ENCODE measurements at places on chromosomes 1 and 21.

DNA sequence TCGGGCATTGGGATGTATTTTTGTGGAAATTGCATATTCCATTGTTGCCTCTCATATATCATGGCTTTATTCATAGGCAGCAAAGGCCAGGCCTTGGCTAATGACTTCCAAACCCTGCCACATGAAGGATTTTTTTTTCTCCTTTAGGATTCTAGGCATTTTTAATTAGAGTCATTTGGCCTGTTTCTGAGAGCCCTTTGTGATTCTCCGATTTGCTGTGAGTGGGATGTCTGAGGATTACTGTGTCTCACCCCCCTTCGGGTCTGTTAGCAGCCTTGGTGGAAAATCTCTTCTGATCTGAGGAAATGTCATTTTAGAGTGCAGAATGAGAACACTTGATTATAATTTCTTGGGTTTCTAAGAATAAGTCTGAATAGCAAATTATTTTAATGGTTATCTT is 253.5 kb downstream of the NTNG1 start:
- no peak for DNase-seq

GRCh38 chr1:100969327-100969726 is 56.3 kb downstream of the DPH5 start:
- no peak for DNase-seq

GRCh38 chr21:41342035-41342434 is 19.8 kb upstream of the MX2 start:
- DNase-seq: no peak

DNA sequence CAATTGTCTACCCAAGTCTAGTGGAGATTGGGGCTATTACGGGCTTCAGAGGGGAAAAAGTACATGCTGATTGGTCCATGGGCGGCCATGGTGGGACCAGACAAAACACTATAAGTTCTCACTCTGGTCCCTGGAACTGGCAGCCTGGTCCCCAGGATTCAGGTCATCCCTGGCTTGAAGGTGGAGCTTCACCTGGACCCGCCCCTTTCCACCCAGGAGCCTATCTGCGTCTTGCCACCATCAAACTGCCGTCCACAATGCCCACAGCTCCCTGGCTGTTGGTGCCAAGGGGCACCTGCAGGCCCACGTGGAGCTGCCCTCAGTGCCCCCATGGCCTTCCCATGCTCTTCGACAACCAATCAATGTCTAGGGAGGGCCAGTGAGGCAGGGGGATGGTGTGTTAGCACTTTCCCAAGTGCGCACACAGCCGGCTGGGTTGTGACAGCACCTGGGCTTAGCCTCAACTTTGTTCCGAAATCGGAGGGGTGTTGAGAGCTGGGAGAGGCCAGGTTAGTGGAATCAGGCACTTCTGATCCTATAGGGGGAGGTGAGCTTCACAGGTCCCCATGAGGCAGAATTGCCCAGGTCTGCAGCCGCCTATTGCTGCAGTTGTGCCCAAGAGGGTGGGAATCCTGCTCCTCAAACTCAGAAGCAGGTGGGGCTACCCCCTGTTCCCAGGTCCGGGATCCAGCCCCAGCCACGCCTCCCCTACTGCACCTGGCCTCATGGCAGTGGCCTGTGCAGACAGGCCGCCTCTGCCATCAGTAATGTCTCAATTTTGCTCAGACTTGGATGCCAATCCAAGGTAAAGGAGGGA is 1369.4 kb upstream of the PRMT6 start:
- DNase-seq: no peak

GRCh38 chr21:46622226-46622625 is 13.2 kb upstream of the PRMT2 start:
- DNase-seq: no peak

GRCh38 chr1:232863544-232864275 is 58.5 kb downstream of the MAP10 start:
- no peak for DNase-seq

DNA sequence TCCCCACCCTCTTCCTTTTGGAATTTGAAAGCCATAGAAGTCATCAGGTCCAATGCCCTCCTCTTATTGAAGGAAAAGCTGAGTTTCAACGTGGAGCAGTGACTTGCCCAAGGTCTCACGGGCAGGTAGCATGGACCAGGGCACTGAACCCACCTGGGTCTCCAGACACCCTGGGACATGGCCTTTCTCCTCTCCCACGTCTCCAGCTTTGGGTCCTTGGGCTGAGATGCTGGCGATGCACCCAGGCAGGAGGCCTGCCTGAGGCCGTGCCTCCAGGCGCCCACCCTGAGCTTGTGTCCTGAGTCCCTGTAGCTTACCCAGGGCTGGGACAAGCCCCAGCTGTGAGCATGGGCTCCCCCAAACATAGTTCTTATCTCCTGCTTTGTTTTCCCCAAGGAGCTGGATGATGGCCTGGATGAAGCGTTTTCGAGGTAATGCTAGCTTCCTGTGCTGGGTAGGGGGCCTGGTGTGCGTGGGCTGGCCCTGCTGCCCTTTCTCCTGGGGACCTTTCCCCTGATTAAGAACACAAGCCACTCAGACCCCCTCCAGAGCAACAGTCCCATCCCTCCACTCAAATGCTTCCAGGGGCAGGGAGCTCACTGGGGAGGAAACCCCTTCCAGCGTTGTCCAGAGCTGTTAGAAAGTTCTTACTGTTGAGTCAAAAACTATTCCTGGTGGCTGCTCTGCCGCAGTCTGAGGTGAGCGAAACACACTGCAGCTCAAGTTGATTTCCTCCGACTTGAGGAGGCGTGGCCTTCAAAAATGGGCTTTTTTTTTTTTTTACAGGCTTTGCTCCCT is 21.6 kb downstream of the LDLRAP1 start:
- DNase-seq: no peak

GRCh38 chr1:157585984-157586383 is 11.9 kb downstream of the FCRL4 start:
- DNase-seq: no peak

- DNase-seq: no peak
Observed at GRCh38 chr21:32515874-32516273, 69.4 kb downstream of the TCP10L start.

DNA sequence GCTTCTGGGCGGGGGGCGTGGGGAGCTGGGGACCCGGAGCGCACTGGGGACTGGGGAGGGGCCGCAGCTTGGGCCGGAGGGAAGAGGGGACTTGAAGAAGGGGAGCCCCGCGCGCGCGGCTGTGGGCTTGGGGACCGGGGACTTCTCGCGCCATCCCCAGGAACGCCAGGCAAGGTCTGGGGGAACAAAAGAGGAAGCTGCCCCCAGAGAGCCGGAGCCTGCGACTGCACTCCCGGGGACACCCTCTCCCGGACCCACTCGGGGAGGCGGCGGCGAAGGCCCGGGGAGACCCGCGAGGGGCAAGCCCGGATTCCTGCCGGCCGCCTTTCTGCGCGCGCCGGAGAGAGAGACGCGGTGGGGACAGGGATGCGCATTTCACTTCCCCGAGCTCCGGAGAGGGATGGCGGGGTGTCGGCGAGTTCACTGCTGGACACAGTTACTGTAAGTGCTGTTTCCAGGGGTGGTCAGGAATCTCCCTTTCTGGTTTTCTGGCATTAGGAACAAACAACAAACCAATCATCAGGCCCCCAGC is 732 bp downstream of the ABCG1 start:
- DNase-seq: peak; percentile 48

DNA sequence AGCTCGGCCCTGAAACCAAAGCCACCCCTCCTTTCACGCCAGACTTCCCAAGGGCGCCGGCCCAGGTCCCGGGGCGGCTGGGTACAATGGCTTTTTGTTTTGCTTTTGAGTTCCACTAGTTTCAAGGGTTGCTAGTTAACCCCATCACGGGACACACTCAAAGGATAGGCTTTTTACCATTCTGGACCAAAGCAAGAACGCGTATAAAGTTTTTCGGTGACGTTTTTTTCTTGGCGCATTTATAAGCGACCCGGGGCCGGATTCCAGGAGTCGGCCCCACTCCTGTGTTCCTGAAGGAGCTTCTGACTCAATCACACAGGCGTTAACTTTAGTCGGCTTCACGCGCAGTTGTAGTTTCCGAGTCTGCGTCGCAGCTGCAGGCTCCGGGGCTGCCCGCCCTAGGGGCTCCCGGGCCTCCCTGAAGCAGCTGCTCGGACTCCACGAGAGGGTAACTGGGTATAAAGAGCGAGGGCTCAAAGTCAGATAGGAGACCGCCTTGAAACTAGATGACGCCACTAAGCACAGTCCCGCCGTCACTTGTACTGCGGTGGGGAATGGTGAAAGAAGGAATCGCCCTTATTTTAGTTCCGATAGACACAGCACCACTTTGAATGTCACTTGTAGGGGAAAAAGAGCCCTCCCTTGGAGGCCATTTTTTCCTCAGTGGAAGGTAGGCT is 707 bp upstream of the KLHL21 start:
- no peak for DNase-seq

GRCh38 chr1:42913426-42914091 is 45.1 kb downstream of the SLC2A1 start:
- peak; percentile 54 for DNase-seq

DNA sequence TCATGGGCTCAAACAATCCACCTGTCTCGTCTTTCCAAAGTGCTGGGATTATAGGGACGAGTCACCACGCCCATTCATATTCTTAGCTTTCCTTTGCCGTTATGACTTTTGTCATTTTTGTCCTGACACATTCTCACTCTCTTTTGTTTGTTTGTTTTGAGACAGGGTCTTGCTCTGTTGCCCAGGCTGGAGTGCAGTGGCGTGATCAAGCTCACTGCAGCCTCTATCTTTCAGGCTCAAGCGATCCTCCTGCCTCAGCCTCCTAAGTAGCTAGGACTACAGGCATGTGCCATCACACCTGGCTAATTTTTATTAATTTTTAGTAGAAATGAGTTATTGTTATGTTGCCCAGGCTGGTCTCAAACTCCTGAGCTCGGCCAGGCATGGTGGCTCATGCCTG is 11.8 kb upstream of the MED18 start:
- DNase-seq: no peak

GRCh38 chr1:38831731-38832369 is 27.7 kb downstream of the RRAGC start:
- DNase-seq: no peak

DNA sequence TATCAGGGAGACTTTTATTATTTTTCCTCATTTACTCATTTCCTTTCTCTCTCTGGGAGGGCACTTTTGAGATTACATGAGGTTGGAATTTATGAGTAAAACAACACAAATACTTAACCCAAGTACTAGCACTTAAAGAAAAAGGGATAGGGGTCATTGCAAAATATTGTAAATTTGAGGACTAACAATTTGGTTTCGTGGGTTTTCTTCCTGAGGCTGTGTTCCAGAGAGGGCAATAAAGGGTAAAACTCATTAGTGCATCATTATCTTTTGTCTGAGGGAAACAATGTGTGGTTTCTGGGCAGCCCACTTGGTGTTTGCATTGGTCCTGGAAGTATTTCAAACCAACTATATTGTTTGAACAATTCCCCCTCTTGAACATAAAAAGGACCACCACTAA is 96.5 kb downstream of the GREM2 start:
- no peak for DNase-seq

DNA sequence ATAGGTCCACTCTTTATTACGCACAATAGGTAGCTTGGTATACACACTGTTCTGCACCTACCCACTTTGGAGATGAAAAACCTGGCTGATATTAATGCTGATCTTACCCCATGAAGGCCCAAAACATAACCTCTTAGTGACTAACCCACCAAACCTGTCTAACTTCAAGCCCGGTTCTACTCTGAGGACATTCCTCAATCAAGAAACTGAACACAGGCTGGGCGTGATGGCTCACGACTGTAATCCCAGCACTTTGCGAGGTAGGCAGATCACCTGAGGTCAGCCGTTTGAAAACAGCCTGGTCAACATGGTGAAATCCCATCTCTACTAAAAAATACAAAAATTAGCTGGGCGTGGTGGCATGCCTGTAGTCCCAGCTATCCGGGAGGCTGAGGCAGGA is 50.5 kb downstream of the EYA3 start:
- DNase-seq: no peak

DNA sequence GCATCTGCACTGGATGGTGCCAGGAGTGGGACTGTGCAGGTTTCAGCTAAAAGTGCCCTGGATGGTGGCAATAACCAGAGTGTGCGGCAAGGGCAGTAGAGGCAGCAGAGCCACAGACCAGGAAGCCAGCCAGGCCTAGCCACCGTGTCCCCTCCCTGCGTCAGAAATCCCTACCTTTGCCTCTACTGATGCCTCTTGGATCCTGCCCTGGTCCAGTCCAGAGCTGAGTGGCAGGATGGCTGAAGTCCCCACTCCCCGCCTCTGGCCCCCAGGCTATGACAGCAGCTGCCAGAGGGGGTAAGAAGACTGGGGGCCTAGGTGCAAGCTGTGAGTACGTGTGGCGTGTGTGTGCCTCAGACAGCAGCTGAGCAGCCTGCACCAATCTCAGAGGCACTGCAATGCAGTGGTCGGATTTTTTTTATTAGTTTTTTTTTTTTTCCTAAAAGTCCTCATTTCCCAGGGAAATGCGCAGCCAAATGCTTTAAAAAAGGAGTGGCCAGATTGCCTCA is 51.9 kb downstream of the SYT2 start:
- DNase-seq: no peak

DNA sequence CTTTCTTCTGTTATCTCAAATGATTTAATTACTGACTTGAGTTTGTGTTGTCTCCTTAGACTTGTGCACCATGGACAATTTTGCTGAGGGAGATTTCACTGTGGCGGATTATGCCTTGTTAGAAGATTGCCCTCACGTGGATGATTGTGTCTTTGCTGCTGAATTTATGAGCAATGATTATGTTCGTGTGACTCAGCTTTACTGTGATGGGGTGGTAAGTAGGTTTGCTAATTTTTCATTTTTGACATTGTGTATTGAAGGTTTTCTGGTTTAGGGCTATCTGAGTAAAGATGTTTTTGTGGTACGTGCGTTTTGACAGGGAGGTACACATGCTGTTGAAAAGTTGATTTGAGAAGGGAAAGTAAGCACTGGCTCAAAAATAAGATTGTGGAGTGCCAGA is 14.1 kb downstream of the TTC3 start:
- no peak for DNase-seq

GRCh38 chr1:108553905-108554304 is 6.0 kb upstream of the EEIG2 start:
- DNase-seq: no peak

- no peak for DNase-seq
Observed at GRCh38 chr1:226948996-226949395, 8.9 kb downstream of the COQ8A start.

- DNase-seq: no peak
Observed at GRCh38 chr1:154006136-154006535, 15.6 kb downstream of the RPS27 start.

DNA sequence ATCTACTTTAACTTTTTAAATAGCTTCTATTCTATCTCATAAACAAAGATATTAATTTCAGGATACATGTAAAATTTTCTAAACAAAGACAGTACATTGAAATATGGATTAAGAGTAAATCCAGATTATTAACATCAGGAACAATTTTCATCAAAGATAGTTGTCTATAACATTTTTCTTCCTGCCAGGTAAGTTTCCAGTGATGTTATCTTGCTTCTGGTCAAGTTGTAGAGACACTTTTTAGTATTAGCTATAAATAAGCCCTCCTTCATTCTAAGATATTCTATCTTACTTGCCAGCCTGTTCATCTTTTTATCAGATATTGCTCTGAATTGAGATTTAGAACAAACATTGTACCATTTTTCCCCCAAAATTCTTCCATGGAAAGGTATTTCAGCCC is 94.4 kb upstream of the KCTD3 start:
- DNase-seq: no peak

- DNase-seq: no peak
Observed at GRCh38 chr1:1092149-1092855, 18.2 kb upstream of the RNF223 start.

- peak; percentile 92 for DNase-seq
Observed at GRCh38 chr1:226125097-226125630, 61.4 kb downstream of the ACBD3 start.

Measured in DMS79 treated with DMSO at 0.1 percent for 48 hours (cell line).